Activated T-cell treated with anti-CD3 and anti-CD28 coated beads, Interleukin-2, amount 50 U/mL, for 1 hour (primary cell): ENCODE measurements at places on chromosomes 6 and 20.

DNA sequence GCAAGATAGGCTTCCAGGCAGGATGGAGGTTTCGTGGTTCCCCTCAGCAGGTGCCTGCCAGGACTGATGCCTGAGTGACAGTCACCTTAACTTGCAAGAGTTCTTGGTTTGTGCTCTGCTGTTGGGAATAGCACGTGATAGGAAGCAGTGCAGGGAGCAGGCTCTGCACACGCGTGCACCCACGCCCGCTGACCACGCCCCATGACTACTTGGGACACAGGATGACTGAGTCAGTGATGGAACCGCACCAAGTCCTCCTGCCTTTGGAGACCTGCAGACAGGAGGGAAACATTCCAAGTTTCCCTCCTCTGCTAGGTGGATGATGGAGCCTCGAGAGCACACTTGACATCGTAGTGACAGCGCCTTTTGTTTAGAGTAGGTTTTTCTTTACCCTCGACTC is 164.2 kb downstream of the DTNBP1 start:
- no peak for DNase-seq

DNA sequence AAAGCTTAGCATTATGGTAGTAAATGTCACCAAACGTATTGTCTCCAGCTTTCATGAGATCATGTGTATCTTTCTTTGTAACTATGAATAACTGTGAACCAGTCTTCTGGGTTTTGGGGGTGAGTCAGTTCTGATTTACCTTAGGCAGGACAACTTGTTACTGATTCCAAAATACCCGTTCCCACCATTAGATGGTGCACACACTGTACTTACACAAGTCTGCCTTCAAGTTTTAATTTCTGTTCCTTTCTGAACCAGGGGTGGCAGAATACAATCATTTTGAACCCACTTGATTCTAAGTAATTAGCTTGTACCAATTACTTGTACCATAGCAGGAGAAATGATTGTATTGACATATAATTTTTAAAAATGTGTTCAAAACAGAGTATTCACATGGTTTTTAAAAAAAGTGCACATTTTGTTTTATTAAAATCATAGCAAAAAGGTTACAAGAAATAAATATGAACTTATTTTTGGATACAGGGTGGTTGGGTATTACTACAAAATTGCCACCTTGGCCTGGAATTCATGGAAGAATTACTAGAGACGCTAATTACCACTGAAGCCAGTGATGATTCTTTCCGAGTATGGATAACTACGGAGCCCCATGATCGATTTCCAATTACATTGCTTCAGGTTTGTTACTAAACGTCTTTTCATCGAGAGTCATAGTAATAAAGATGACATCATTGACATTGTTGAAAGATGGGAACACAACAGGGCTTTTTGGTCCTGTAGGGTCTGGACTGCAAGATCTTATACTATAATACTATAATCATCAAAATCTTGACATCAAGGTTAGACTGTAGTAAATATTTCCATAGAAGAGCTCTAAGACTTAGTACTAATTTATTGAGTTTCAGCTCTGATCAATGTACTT is 75.2 kb upstream of the GLP1R start:
- DNase-seq = no peak

DNA sequence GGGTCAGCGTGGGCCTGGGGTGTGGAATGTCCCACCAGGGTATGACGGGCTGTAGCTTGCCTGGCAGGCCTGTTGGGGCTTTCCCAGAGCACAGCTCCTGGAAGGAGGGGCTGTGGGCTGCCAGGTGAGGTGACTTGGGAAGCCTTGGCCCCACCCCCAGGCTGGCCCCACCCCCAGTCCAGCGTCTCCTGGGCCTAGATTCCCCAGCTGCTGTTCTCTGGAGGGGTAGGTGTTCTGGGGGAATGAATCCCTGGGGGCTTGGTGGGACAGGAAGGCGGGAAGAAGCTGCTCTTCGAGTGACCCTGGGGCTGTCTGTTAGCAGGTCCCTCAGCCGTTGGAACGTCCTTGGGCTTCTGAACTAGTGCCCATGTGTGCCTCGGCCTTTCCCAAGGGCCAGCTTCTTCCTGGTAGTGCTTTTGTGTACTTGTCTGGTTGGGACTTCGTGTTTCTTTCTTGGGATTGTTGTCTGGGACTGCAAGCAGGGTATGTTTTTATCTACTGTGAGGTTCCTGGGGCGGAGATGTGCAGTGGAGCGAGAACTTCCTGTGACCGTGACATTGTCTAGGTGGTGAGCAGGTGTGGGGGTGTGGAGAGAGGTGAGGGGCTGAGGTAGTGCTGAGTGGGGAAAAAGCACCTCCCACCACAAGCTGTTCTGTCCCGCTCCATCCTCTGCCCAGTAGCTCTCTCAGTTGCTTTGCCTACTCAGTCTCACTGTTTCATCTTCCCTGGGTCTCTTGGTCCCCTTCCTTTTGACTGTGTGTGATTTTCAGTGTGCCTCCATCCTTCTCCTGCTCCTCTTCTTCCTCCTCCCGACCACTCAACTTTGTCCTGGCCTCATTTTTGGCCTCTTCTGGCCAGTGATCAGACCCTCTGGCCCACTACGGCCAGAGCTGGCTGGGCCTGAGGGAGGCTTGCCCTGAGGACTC is 1.3 kb upstream of the DDR1 start:
- peak; percentile 26 for DNase-seq

- no peak for DNase-seq
Observed at GRCh38 chr20:19887556-19888268, 129.4 kb upstream of the NAA20 start.

GRCh38 chr6:160667639-160668481 is 3.8 kb upstream of the LPA start:
- peak; percentile 20 for DNase-seq

GRCh38 chr6:107711412-107712236 is 112.5 kb downstream of the SCML4 start:
- DNase-seq = no peak
